Caco-2 (cell line): ENCODE measurements at places on chromosomes 16 and 17.

DNA sequence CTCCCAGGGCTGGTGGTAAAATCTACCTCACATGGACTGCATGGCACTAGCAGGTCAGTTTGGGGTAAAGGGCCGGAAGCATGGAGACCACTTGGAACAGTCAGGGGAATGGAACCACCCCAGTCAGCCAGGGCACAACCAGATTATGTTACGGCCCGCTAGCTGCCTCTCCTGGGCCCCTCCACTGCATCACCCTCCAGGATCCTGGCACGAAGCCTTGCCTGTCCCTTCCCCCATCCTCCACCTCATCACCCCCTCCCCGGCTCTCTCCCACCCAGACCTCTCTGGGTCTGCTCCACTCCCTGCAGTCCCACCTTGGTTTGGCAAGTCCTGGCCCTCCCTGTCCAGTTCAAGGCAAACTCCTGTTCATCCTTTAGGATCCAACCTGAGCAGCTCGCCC is 91.7 kb downstream of the CLEC16A start:
- no peak for DNase-seq

- no peak for DNase-seq
Measured at GRCh38 chr17:45305530-45306087, 11.2 kb downstream of the MAP3K14 start.

DNA sequence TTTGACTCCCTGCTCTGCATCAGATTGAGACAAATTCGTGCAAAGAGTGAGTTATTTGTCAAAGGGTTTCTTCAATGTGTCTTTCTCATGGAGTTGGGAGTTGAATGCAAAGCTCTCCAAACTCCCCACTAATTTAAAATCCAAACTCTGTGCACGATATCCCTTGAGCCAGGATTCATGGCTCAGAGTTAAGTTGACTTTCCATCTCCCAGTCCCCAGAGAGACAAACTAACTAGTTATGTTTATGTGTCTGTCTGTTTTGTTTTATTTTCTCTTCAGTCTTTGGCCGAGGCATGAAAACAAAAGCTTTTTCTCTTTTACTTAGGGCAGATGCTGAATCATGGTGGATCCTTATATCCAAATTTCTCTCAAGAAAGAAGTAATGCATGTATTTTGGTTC is 570.0 kb upstream of the CDH5 start:
- DNase-seq, result no peak

GRCh38 chr16:85712801-85713200 is 24.0 kb upstream of the GINS2 start:
- DNase-seq, result no peak

DNA sequence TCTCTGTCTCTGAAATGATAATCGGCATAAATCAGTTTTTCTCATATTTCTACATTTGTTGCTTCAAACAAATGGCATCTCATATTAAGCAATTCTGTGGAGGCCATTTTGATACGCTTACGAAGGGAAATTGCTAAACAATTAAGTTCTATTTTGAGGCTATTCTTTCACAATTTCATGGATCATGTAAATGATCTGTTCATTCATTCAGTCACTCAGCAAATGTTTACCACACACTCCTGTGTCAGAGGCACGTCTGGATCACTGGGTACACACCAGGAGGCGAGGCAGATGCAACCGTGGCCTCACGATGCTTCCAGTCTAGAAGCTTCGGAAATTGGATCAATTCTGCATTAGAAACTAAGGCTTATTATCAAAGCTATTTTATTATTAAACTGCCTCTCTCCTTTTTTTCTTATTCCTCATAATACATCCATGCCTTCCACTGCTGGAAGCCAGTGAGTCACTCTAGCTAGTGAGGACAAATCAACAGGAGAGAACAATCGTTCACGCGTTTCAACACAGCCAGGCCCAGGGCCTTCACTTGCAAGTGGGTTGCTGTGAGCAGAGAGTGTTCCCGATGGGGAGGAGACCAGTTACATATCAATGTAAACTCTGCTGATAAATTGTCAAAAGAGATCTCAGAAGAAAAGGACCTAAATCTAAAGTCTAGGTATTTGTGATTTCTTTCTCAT is 11.3 kb upstream of the SLC39A11 start:
- no peak for DNase-seq
